CD4-positive, alpha-beta T cell treated with Interleukin-17A for 4 hours (primary cell): ENCODE measurements at places on chromosomes 2 and 18.

GRCh38 chr2:79782576-79783452 lies 270.0 kb downstream of the CTNNA2 start:
- DNase-seq = no peak

GRCh38 chr2:148493822-148494563 lies 150.6 kb upstream of the EPC2 start:
- no peak for DNase-seq

GRCh38 chr18:48848641-48849143 lies 102.1 kb downstream of the SMAD7 start:
- DNase-seq = no peak

GRCh38 chr2:69494126-69494525 lies 56.9 kb upstream of the NFU1 start:
- no peak for DNase-seq

DNA sequence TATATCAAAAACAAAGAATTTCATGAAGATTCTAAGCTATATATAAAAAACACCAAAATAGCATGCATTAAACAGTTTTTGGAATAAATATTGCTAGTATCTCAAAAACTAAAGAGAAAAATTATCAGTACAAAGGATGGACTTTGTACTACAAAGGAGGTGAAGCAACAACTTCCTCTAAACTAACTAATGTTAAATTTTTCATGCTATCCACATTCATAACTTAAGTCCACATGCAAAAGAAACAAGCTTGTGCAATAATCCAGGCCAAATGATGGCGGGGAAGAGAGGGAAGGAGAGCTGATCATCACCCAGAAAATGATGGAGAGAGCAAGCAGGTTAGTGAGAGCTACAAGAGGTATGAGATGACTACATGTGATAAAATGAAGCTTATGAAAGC lies 70.1 kb downstream of the KIDINS220 start:
- DNase-seq = no peak

GRCh38 chr2:191656391-191656790 lies 21.5 kb upstream of the NABP1 start:
- no peak for DNase-seq

DNA sequence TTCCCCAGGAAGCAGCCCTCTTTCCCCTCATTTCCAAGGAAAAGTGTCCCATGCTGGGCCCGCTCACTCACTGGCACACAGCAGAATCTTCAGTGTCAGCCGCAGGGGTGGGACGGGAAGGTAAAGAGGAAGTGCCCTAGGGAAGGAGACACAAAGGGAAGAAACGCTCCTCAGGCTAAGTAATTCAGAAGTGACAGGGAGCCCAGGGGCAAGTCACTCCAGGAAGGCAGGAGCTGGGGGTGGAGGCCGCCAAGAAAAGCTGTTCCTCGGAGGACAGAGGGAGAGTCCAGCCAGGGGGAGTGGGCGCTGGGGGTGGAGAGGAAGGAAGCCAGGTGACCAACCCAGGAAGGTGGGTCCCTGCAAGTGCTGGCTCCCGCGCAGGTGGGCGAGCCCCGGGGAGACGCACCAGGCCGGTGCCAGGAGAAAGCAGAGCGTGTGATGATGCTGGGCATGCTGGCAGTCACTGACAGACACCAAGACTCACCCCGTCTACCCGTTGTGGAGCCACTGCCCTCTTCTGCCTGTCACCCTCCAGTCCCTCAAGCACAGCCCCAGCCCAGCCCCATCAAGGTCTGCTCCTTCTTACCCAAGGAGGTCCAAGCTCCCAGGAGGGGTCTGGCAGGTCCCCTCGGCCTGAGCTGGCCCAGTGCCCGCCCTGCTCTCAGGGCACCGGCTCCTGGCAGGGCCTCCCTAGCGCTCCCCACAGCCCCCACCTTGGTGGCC lies 21.7 kb downstream of the HDAC4 start:
- DNase-seq = no peak

DNA sequence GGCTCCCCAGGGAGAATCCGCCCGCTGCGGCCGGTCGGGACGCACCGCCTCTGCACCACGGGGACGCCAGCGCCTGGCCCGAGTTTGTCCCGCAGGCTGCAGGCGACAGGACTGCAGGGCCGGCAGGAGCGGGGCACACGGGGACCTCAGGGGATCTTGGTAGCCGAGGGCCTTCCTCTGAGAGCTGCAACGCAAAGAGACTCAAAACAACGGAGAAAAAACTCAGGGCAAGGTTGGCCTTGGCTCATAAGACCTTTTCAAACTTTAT lies 79.7 kb downstream of the ARHGEF4 start:
- no peak for DNase-seq

GRCh38 chr2:108268001-108268400 lies 20.7 kb upstream of the SULT1C2 start:
- no peak for DNase-seq

GRCh38 chr18:9735879-9736278 lies 27.8 kb downstream of the RAB31 start:
- DNase-seq = no peak

- DNase-seq = no peak
Measured at GRCh38 chr2:237878-238277, 26.0 kb downstream of the SH3YL1 start.
